ENCODE measurements at places on chromosomes 5 and 9.
A peak's percentile ranks its signal among the peaks of the same experiment; 100 is the strongest.

DNA sequence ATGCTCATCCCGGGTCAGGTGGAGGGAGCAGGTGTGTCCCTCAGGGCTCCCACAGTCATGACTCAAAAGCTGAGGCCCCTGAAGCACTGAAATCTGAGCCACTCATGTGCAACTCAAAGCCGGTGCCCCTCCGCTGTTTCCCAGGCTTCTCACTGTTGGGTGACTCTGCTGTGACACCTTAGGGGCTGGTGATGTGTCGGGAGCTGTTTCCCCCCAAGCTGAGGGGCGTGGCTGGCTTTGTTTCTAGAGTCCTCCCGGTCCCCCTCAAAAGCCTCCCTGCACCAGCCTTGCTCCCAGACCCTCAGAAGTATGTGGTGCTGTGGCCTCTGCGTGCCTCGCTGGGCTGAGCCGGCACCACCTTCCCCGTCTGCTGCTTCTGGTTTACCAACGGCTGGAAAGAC is 39.7 kb downstream of the PLPP7 start:
- DNase-seq, result no peak

DNA sequence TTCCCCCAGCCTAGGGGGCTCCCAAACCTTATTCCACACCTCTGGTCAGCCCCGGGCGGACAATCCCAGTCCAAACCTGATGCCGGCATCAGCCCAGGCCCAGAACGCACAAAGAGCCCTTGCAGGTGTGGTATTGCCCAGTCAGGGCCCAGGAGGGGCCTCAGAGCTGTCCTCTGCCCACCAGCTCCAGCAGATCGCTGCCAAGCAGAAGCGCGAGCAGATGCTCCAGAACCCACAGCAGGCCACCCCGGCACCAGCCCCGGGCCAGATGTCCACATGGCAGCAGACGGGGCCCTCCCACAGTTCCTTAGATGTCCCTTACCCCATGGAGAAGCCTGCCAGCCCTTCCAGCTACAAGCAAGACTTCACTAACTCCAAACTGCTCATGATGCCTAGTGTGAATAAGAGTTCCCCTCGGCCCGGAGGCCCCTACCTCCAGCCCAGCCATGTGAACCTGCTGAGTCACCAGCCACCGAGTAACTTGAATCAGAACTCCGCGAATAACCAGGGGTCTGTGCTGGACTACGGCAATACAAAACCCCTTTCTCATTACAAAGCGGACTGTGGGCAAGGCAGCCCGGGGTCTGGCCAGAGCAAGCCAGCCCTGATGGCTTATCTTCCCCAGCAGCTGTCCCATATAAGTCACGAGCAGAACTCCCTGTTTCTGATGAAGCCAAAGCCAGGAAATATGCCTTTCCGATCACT is 27.6 kb upstream of the LTC4S start:
- peak; percentile 62 for DNase-seq

GRCh38 chr9:106478727-106479126 is 384.2 kb upstream of the ZNF462 start:
- DNase-seq, result no peak

DNA sequence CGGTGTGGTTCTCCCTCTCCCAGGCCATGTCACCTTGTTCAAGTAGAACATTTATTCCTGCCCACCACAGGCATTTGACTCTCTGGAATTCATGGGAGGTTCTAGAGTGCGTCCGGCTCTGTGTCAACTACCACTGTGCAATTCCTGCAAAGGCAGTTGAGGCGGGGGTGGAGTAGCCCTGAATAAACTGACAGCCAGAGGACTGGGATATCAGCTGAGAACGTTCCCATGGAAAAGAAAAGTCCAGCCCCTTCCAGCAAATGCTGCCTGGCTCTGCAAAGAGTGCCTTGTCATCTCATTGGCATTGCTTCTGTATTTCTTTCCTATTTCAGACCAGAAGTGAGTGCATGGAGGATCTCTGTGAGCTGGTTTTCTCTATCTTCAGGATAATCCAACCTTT is 18.9 kb upstream of the MEGF9 start:
- DNase-seq, result no peak

GRCh38 chr9:86794391-86795046 is 152.8 kb downstream of the GAS1 start:
- DNase-seq, result no peak

DNA sequence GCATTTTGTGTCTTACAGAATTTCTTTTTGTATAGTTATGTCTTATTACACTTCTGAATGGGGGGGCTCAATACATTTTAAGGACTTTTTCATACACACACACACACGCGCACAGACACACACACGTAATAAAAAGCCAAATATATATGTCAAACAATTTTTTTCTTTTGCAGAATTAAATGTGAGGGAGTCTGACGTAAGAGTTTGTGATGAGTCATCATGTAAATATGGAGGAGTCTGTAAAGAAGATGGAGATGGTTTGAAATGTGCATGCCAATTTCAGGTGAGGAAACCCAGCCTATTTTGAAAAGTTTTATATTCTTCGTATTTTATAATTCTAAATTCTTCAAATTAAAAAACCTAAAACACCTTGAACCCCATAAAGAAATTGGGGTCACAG is 25.6 kb downstream of the TMEFF1 start:
- DNase-seq, result peak; percentile 29

- DNase-seq, result peak; percentile 47
Measured at GRCh38 chr9:89606624-89607311, 2.0 kb downstream of the GADD45G start.

GRCh38 chr5:177992466-177992865 is 3.6 kb downstream of the PROP1 start:
- no peak for DNase-seq

GRCh38 chr5:65482736-65483545 is 1.2 kb upstream of the ADAMTS6 start:
- DNase-seq, result peak; percentile 56

GRCh38 chr5:134257176-134257575 is 31.3 kb upstream of the PPP2CA start:
- DNase-seq, result no peak

- DNase-seq, result no peak
Measured at GRCh38 chr9:89122949-89123348, 55.7 kb downstream of the SHC3 start.

- peak; percentile 70 for DNase-seq
Measured at GRCh38 chr5:139658501-139658927, 10.4 kb downstream of the CXXC5 start.

GRCh38 chr5:26869781-26870180 is 168.6 kb downstream of the CDH9 start:
- no peak for DNase-seq

GRCh38 chr5:35828082-35828598 is 28.6 kb upstream of the IL7R start:
- DNase-seq, result no peak

GRCh38 chr9:73133022-73133651 is 18.5 kb upstream of the ANXA1 start:
- no peak for DNase-seq

- DNase-seq, result no peak
Measured at GRCh38 chr9:37301042-37301853, 121.2 kb upstream of the GRHPR start.

DNA sequence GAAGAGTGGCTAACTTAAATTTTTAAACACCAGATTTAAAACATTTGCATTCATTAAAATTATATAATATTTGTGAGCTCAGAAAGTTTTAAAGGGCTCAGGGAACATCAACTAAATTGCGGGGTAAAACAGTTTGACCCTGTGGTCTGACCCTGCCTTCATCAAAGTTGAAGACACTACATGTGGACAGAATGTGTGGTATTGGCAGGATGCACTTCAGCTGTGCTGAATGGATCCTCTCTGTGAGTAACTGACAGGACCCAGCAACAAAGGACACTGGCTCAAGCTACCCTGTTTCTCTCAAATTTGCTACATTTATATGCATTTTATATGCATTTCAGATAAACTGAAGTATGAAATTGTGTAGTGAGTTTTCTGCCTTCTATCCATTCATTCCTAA is 288.5 kb downstream of the ZNF608 start:
- DNase-seq, result no peak

- DNase-seq, result peak; percentile 97
Measured at GRCh38 chr5:13591621-13592020, 352.9 kb downstream of the DNAH5 start.

DNA sequence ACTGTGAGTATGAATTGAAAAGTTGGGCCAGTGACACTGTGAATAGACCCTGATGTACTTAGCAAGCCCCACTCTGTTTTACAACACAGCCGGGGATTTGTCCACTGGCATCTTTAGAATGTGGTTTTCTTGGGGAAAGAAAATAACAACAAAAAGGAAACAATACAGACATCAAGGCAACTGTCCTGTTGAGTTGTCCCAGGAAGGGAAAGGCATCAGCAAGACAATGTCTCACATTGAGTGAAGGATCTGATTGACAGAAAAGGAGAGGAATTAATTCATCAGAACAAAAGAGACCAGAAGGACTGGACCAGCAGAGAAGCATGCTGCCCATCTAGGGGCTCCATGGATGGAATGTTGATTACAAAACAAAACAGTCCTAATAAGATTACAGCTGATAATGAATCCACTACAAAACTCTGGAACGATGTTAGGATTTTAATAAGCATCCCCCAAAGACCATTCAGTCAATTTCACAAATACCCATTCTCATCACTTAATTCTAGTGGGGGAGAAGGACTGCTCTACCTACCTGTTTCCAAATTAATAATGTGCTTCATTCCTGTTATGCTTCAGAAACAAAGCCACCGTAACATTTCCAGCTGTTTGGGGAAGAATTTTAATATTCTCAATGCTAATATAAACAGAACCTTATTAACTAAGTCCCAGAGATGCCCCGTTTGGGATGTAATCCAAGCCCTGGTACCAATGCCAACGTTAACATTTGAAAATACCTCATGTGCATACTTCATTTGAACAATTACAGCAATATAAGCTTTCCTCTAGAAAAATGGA is 298.0 kb downstream of the SPOCK1 start:
- no peak for DNase-seq

- no peak for DNase-seq
Measured at GRCh38 chr9:31251386-31251785, 1133.1 kb upstream of the ACO1 start.

GRCh38 chr9:131500939-131501541 is 1.7 kb upstream of the POMT1 start:
- peak; percentile 67 for DNase-seq

DNA sequence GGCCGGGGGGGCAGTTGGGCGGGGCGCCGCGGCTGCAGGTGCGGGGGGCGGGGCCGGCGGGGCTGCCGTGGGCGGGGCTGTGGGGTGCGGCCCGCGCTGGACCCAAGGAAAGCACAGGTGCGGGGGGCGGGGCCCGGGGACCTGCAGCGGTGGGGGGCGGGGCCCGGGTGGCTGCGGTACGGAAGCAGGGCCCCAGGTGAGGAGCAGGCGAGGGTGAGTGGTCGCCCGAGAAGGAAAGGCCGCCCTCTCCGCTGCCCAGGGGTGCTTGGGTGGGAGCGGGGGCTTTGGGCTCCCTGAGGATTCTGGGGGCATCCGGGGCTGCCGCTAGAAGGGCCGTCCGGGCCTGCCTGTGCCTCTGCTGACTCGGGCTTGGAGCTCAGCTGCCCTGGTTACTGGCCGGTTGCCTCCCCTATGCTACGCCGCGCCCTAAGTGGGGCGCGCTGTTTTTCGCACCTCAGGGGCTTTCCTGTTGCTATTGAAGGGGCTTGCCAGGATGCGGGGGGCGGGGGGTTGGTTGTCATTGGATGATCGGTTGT is 767 bp downstream of the RALGPS1 start:
- no peak for DNase-seq

DNA sequence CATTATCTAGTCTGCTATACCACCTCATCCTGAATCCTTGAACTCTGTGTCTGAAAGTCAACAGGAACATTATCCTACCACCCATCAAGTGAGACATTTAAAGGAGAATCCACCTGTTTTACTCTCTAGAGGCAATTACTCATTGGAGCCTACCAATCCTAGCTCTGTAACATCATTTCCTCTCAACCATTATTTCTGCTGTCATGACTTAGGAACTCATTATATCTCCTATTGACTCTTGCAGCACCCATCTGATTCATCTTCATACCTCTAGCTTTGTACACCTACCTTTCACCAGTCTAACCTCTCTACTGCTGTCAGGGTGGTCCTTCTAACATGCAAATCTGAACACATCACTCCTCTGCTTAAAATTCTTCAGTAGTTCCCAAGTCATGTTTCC is 481.5 kb downstream of the NFIB start:
- peak; percentile 1 for DNase-seq

DNA sequence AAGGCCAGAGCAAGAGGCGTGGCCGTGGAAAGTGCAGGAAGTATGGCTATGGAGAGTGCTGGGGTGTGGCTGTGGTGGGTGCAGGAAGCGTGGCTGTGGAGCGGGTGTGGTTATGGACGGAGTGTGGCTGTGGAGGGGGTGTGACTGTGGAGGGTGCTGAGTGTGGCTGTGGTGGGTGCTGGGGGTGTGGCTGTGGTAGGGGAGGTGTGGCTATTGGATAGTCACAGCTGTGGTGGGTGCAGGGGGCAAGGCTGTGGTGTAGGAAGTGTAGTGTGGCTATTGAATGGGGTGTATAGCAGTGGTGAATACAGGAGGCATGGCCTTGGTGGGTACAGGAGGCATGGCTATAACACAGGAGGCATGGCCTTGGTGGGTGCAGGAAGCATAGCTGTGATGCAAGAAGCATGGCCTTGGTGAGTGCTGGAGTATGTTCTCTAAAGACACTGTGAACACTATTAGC is 40.8 kb upstream of the SPATA31C2 start:
- DNase-seq, result no peak

- no peak for DNase-seq
Measured at GRCh38 chr5:179139936-179140235, 79.7 kb downstream of the ZNF354C start.

DNA sequence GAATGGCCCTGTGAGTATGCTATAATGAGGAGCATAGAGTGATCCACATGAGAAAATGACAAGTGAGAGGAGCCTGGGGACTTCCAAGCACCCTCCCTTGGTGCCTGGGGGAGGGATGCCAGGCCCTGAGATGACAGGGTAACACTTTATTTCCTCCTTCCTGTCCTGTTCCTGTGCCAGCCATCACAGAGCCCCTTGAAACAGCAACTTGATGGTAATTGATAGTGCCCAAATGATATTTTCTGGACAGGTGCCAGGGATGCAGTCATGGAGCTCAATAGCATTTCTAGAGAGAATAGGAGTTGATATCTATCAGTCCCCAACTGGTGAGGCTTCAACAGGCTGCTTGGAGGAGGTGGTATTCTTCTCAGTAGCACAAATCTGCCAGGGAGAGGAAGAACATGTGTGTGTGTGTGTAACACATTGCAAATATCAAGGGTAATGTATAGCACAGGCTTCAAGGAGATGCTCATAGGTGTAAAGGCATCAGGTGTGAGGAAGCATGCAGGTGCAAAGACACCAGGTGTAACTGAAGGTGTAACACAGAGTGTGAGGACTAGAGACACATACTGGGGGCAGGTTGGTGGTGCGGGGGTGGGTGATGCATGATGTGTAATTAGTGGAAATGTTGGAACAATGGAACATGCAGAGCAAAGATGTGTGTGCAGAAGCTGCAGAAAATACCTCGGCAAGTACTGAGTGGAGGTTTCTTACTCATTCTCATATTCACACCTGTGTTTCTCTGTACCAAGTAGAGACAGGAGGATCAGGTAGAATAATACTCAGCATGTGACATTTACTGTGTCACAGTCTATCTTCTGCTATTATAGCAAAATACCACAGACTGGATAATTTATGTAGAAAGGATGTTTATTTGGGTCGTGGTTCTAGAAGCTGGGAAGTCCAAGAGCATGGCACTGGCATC is 18.1 kb upstream of the WWC1 start:
- DNase-seq, result no peak

GRCh38 chr5:65668696-65669095 is 43.9 kb downstream of the SHLD3 start:
- no peak for DNase-seq

- no peak for DNase-seq
Measured at GRCh38 chr9:137250329-137251193, 525 bp upstream of the STPG3 start.

- DNase-seq, result no peak
Measured at GRCh38 chr9:93660352-93661046, 84.1 kb downstream of the PHF2 start.

Measured in HT1080 (cell line).